ENCODE measurements at places on chromosomes 2 and 18.
A peak's percentile ranks its signal among the peaks of the same experiment; 100 is the strongest.

DNA sequence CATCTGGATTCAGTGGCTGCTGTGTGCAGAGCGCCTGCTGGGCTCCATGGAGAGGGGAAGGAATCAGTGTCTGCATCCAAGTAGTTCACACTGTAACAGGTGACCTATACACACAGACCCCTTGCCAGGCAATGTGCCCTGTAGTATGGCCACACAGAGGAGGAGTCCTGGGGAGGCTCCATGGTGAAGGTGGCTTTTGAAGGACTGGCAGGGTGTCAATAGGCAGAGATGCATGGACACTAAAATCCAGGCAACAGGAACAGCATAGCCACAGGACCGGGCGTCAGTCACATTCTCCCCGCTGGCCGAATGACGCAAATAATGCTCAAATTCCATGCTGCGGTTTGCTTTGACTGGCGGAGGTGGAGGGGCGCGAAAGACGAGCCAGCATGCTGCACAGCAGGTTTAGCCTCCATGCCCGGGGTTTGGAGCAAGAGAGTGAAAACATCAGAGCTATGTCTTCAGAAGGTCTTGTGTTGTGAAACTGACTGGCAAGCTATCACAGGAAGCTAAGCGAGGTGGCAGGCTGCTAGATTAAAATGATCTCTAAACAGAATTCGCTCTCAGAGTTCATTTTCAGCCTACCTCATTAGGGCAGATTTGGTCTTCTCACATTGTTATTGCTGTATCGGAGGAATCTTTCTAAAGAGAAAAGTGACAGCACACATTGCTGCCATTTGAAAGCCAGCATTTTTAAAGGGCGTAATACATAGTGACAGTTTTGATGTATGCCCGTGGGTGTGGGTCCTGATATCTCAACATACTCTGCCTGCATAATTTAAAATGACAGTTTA lies 1.2 kb upstream of the CHMP1B start:
- DNase-seq = no peak

- DNase-seq = no peak
These were observed 14.9 kb upstream of the SLC39A10 start for GRCh38 chr2:195642027-195642678.

DNA sequence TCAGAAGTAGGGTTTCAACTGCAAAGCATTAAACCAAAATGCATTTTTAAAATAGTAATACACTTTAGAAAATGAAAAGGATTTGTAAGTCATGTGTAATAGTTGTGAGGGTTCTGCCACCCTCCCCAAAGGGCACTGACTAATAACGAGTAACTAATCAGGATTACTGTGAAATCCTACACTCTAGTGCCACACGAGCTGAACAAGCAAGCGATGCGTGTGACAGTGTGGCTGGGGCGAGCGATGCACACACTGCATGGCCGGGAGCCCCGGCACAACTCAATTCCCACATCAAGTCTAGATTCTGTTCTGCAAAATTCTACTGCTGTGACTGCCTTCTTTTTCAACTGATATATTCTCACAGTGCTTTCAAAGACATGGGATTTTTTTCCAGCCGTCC lies 156.4 kb downstream of the SEPTIN10 start:
- DNase-seq = no peak

GRCh38 chr2:16060125-16060935 lies 120.0 kb downstream of the MYCN start:
- no peak for DNase-seq

DNA sequence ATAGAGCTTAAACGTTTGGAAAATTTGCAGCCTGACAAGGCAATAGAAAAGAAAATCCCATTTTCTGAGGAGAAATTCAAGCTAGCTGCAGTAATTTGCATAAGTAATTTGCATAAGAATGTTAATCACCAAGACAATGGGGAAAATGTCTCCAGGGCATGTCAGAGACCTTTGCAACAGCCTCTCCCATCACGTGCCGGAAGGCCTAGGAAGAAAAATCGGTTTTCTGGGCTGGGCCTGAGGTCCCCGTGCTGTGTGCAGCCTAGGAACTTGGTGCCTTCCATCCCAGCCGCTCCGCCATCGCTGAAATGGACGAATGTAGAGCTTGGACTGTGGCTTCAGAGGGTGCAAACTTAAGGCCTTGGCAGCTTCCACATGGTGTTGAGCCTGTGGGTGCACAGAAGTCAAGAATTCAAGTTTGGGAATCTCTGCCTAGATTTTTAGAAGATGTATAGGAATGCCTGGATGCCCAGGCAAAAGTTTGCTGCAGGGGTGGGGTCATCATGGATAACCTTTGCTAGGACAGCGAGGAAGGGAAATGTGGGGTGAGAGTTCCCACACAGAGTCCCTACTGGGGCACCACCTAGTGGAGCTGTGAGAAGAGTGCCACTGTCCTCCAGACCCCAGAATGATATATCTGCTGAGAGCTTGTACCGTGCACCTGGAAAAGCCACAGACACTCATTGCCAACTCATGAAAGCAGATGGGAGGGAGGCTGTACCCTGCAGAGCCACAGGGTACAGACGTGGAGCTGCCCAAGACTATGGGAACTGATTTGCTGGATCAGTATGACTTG lies 164.6 kb downstream of the GULP1 start:
- DNase-seq = no peak

DNA sequence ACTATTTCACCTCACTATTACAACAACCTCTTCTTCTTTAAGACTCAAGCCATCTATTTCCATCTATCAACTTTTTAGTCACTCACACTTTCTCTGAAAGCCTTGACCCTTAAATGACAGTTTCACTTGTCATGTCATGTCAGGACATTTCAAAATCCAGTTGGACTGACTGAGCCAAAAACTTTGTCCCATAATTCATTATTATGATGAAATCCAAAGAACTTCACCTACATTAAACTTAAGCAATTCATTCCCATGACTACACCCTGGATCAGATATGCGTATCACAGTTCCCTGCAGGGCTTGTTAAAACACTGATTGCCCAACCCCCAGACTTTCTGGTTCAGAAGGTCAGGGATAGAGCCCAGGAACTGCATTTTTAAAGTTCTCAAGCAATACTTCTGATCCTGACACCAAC lies 26.5 kb downstream of the LDAH start:
- DNase-seq = no peak

- DNase-seq = no peak
These were observed 25.7 kb upstream of the ZSWIM2 start for GRCh38 chr2:186874713-186875112.

- no peak for DNase-seq
These were observed 36.7 kb downstream of the PRKD3 start for GRCh38 chr2:37287966-37288365.

- DNase-seq = no peak
These were observed 1038.6 kb downstream of the CBLN2 start for GRCh38 chr18:71505526-71505925.

DNA sequence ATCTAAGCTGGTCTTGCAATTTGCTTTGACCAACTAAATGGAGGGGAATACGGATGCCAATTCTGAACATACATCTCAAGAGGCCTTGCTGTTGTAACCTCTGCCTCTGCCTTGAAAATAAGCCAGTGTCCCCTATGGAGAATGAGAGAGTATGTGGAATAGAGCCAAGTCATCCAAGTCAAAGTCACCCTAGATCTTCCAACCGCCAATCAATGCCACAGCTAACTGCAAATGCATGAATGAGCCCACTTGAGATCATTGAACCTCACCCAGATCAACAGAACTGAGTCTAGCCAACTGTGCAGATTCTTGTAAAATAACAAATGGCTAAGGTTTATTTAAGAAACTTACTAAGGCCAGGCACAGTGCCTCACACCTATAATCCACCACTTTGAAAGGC lies 139.8 kb upstream of the TANK start:
- no peak for DNase-seq

DNA sequence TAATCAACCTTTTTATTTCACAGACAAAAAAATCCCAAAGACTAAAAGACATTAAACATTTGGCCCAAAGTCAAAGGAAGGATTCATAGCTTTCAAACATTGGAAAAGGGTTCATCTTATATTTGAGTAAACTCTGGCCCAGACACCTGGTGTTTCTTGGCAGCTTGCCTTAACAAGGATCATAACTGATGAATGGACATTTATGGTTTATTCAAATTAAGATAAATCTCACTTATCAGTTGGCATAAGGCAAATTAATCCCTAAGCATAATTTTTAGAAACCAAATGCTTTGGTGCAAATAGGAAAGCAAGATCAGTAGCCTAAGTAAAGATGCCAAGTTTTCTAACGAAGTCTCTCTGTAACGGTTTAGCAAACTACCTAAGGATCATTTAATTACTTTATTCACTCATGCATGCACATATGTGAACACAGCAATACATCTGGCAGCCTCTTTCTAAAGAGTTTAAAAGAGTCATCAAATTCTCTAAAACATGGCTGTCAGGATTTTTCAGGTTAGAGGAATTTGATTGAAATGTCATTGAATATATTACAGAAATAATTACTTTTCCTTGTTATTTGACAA lies 323.4 kb upstream of the RBMS1 start:
- peak; percentile 77 for DNase-seq

- DNase-seq = no peak
These were observed 142.7 kb upstream of the NFATC1 start for GRCh38 chr18:79252904-79253633.

GRCh38 chr2:21818212-21818795 lies 694.5 kb downstream of the TDRD15 start:
- DNase-seq = no peak

DNA sequence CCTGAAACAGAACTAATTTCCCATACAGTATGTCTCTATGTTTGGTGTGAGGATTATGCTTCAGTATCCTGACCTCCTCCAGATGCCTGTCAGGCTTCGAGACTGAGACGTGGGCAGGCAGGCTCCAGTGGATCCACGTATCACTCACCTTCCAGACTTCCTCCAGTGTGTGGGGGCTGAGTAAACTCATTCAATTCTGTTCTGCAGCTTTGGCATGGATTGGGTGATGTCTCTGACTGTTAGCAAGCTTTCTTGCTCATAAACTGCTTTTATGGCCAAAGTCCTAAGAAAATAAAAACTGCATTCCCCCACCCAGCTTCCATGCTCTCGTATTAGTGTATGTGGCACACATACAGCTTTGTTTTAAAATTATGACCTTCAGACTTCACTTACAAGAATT lies 53.6 kb downstream of the CCDC93 start:
- no peak for DNase-seq

- no peak for DNase-seq
These were observed 1.6 kb downstream of the NEU4 start for GRCh38 chr2:241810307-241811200.

GRCh38 chr2:239440511-239440959 lies 39.7 kb upstream of the HDAC4 start:
- no peak for DNase-seq

GRCh38 chr2:32235315-32235714 lies 29.4 kb downstream of the NLRC4 start:
- DNase-seq = no peak

- no peak for DNase-seq
These were observed 173.8 kb upstream of the HDAC4 start for GRCh38 chr2:239574434-239575156.

DNA sequence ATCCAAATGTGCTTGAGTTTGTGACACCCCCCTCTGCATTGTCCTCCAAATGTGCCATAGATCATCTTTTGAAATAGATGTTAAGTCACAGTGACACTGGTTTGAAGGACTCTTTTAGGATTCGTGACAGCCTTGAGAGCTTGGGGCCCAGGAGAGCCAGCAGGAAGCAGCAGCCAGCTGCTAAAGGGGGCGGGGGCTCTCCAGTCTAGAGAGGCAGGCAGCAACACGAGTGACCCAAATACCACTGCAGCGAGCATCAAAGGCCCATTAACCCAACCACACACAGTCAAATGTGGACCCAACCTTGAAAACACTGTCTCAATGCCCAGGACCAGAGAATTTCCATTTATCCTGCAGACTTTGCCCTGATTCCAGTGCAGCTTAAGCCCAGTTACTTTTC lies 75.6 kb downstream of the ZBTB7C start:
- no peak for DNase-seq

DNA sequence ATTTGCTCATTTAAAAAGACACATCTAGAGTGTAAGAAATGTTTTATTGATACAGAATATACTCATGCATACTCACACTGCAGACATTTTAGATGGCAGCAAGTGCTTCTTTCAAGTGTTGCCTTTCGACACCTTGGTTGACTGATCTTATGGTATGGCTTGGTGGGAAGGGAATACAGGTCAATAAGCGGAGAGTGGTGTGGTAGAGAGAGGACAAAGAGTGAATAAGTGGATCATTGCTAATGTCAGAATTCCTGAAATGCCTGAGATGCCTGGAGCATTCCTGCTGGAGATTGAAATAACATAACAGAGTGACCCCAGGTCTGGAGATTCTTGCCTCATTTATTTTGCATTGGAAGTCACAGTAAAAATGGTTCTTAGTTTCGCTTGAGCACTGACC lies 76.7 kb downstream of the RND3 start:
- DNase-seq = no peak

DNA sequence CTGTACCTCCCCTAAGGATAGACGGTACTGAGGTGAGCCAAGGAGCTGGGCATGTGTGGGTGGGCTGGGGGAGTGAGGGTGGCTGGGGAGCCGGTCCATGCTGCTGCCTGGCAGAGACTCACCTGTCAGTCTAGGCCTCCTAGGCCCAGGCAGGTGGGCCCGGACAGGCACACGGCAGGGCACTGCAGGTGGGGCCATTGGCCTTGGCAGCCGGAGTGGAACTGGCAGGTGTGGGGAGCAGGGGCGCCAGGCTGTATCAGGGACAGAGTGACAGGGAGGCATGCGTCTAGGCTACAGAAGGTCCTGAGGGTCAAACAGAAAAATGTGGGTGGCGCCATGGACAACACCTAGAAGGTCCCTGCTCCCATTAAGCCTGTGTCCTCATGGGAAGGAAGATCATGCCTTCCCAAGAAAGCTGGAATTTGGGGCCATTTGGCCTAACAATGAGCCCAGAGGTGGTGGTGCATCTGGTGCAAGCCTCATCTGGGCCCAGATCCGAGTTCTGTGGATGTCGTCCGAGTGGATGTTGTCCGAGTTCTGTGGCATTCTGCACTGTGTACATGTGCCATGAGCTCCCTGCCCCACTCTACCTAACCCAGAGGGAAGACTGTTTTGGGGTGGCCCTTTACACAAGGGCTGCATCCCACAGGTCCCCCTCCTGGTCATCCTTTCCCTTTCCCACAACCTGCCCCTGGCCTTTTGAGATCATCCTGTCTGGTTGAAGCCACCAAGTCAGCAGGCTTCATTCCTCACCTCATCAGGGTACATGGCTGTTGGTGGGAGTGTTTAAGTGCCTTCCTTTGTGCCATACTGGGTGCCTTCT lies 249.7 kb downstream of the GLI2 start:
- no peak for DNase-seq
